ENCODE measurements at places on chromosomes 6 and 20.

GRCh38 chr6:154258064-154258757 lies 98.4 kb downstream of the IPCEF1 start:
- DNase-seq = no peak

DNA sequence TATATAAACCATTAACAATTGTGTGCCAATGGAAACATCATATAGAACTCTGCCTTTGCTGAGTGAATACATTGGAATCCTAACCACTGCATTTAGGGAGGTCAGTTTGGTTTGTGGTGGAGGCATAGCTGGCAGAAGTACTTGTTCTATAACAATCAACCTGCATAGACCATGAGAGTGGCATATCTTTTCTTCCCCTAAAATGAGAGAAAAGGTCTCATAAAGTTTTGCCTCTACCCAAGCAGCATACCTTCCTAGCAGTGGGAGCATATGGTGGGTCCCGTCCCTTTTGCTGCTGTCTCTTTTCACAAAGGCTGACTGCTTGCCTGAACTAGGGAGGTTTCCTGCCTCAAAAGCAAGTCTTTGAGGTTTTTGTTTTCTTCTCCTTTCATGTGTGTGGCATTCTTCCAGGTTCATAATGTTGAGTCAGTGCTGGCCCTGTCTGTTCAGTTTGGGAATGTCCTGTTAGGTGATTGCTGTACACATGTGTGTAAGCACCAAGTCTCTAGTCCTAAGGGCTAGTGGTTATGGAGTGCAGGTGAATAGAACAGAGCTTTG lies 61.2 kb upstream of the SUPT3H start:
- DNase-seq = no peak

DNA sequence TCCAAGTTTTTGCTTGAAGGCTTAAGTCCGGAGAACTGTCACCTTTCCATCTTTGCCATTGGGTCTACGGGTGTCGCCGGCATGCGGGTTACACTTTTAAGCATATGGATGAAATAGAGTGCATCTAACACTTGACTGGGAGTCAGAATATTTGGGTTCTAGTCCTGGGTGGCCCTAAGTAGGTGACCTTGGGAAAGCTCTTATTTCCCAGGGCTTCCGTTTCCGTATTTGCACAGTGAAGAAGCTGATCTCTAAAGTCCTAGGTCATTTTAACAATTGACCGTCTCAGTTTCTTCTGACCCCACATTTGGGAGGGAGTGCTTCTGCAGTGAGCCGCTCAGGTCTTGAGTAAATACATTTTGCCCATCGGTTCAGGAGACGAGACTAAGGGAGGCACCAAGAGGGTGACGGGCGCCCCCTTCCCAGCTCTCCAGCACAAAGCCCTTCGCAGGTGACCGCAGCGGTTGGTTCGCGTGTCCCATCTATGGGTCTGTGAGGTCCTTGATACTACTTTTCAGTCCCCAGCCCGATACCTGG lies 651 bp upstream of the BLTP3A start:
- DNase-seq = peak; percentile 77

GRCh38 chr6:23176883-23177282 lies 607.5 kb downstream of the HDGFL1 start:
- no peak for DNase-seq

Measured in activated CD8-positive, alpha-beta memory T cell treated with anti-CD3 and anti-CD28 coated beads, Interleukin-2, amount 50 U/mL, for 48 hours (primary cell).